Ammon's horn (tissue), 1 donor: ENCODE measurements at places on chromosomes 6 and 20.

DNA sequence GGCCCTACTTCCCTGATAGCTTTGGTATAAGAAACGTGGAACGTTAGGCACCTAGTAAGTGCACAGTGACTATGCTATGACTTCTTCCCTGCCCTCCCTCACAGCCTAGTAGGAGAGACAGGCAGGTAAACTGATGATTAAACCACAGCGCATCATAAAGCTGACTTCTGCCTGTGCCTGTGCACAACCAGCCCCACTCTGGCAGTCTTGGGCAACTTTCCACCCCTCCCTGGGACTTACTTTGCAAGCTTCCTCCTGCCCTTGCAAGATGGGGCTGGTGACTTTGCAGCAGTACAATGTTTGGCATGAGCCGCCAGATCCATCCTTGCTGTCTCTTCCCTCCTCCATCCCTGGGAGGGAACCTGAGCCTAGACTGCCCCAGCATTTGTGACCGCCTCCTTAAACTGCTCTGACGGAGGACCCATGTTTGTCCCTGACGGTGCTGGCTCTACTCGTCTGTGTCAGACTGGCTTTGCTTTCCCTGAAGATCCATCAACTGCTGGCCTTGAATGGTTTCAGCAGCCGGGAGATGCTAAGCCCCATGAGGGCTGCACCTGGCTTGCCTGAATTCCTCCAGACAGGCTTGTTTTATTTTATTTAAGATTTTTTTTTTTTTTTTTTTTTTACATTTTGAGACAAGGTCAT, 36.1 kb downstream of the EFCAB8 start:
- no peak for DNase-seq

DNA sequence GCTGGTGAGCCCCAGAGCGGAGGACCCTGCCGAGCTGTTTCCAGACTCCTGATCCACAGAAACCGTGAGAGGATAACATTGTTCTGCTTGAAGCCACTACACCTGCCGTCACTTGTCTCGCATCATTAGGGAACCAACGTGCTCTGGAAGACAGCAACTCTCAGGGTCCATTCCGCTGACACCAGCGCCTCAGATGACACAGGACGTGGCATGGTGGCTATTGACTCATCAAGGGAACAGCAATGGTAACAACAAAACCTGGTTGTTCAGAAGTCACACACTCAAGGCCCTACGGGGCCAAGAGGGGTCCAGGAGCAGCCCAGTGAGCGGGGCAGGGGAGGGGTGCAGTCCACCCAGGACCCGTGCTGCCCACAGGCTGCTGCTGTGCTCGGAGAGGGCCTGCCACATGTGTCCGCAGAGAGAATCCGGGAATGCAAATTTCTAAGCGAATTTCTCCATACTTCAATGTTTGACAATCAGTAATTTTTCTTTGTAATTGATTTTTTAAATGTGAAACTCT, 110.4 kb downstream of the TTLL2 start:
- DNase-seq = no peak

GRCh38 chr6:12160326-12160725, 129.8 kb upstream of the EDN1 start:
- no peak for DNase-seq

- DNase-seq = peak; percentile 71
These were observed 122.6 kb downstream of the GPX5 start for GRCh38 chr6:28648035-28648877.

DNA sequence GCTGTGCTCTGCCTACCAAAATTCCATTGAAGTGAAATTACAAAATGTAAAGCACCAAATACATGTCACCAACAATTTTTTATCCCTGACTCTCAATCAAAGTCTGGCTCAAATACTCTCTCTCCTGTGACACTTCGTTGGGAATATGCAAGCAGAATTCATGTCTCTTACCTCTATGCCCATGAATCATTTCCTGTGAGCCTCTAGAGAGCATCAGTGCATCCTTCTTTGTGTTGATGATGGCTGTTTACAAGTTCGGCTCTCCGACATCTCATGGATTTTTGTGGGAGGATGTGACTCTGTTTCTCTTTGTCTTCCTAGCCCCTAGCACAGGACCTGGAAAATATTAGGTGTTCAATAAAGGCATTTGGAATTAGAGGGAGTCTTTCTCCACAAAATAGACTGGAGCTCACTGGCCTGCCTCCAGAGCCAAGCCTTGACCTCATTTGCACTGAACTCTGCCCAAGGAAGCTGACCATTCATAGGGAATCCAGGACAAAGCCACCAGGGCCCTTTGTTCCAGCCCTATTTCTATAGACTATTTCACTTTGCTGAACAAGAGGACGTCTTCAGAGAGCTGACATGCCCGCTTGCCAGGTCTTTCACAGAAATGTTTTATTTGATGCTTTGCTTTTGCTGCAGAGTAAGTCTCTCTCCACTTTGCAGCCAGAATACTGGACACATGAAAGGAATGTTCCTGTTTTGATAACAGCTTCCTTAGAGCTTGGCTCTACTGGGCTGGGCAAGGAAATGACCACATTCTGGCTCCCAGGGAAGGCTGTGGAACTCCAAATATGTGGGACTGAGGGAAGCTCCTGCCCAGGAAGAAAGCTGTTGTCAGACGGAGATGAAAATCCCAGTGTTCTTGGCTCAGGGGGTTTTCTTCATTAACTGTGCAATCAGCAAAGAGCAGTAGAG, 194.5 kb upstream of the CDYL start:
- no peak for DNase-seq

DNA sequence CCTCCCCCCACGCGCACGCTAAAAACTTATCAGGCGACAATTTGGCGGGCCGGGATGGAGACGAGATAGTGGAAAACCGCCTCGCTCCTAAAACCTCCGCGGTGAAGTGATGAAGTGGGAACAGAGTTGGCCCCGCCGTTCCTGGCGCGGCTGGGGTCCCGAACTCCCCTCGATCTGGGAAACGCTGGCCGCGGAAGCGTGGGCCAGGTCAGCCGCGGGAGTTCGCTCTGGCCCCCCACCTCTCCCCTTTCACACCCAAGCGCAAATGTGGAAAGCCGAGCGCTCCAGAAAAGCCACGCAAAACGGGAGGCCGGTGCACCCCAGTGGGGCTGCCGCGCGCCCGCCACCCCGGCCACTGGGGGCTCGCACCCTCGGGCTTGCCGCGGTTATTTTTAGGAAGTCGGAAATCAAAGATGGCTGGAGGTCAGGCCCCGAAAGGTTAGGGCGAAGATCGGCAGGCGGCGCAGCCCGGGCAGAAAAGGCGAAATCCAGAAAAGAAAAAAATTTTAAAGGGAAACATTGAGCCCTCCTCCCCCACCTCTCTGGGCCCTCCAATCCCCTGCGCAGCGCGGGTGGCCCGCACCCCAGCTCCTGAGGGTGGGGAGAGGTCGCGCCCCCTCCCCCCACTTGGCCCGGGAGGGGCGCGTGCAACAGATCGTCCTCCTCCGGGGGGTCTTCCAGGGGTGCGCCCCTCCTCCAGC, 1.0 kb downstream of the SALL4 start:
- no peak for DNase-seq

DNA sequence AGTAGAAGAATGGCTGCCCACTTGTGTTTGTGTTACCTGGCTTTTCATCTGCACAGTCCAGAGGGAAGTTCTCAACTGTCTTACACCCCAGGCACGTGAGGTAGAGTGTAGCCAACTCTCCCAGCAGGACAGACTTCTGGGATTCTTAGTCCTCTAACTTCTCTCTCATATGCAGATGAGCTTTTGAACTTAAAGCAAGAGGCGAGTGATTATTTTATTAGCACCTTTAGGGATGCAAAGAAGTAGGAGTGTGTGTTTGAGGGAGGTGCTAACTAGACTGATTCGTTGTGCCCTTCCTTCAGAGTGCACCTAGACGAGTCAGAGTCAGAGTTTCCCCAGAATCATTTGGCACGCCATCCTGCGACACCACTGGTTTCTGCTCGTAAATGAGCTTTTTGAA, 10.8 kb downstream of the CDYL start:
- no peak for DNase-seq

GRCh38 chr6:136524936-136525413, 25.2 kb downstream of the MAP7 start:
- peak; percentile 79 for DNase-seq

DNA sequence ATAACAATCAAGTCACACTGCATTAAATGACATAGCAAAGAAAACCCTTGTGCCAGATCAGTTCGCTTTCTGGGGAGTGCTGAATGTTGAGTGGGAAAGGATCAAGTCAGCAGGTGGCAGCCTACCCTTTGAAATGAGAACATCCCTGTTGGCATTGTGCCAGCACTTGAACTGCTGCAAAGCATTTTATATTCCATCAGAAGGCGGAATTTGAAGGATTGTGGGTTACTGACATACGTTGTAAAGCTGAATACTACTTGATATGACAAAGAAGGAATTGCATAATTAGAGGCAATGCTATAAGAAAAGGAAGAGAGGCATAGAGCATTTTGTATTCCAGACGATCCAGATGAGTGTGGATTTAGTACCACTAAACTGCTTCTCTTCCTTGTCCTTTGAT, 26.5 kb downstream of the BCKDHB start:
- DNase-seq = peak; percentile 81

DNA sequence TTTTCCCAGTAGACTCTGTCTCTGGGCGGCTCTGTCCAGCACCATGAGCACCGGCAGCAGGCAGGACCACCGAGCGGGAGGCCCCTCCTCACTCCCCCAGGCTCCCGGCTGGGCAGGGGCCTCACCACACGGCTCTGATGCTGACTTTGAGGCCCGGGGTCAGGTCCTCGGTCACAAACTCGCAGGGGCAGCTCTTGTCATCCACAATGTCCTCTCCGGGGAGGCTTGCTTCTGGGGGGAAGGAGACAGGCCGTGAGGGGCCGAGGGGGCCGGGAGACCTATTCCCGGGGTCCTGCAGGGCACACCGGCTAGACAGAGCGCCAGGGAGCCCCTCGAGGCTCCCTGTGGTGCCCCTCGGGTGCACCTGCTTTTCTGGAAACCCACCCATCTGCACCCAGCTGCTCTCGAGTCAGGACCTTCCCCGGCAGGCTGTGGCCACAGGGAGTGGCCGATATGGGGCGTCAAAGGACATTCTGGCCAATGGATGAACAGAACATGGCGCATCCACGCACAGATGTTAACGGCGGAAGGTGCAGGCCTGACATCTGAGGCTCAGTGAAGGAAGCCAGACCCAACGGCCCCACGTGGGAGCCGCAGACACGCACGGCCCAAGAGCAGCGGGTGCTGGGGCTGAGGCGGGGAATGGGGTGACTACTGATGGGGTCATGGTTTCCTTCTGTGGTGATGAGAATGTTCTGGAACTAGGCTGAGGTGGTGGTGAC, 53.0 kb upstream of the CHRNA4 start:
- no peak for DNase-seq

DNA sequence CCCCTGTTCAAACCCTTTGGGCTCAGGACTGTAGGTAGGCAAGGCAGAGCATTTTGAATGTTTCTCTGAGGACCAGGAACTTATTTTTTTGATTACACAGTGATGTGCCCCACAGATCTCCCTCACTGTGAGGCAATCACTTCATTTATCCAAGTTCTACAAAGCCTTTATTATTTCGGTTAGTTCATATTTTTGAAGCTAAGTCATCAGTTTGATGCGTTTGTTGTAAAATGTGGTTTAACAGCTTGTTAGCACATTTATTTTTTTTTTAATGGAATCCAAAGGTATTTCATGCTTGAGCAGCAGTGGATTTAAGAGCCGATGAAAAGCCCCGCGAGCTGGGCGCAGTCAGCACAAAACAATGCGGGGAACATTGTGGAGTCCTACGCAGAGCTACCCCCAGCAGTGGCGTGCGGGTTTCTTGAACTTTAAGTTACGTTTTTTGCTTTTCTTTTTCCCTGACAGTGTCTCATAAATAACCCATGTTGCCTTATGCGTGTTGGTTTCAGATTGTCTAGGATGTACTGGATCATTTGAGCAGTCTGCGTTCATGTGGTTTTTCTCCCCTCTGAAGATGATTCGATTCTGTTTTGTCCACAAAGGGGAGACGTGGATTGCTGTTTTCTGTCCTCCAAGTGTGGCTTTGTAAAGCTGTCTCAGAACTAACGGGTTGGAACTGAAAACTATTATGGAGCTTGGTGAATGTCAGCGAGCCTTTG, 233.6 kb upstream of the BMP2 start:
- peak; percentile 7 for DNase-seq

GRCh38 chr6:116665464-116665863, 3.1 kb downstream of the ZUP1 start:
- no peak for DNase-seq

DNA sequence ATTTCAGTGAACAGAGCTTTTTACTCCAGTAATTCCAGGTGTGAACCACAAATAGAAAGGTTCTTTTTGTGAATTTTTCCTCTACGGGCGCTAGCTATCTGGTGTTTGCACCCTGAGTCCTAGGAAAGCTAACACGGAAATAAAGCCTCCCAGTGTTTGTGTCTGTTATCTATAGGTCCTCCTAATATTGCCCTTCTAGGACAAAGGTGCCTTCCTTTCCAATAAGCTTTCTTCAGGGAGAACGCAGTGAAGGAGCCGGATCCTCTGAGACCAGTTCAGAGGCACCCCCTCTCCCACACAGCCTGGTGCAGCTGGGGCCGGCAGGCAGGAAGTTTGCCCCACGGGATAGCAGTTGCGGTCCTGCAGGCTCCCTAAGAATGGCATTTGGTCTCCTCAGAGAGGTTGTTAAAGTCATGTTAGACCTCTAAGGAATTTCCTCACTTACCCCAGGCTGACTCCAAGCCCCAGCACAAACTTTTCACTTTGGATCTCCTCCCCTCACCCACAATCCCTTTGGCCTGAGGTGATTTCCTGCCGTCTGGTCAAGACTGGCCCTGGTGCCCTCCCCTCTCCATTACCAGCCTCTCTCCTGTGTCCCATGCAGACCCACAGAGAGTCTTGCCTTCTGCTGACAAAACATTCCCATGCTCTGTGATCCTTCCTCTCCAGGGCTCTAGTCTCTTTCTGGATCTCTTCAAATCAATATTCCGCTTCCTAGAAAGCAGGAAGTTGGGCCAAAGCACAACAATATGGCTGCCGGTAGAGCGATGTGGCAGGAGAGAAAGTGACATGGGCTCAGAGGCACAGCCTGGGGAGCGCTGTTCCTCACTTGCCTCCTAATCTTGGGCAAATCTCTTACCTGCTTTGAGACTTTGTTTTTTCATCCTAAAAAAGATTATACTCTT, 126.0 kb downstream of the MOXD1 start:
- DNase-seq = no peak

DNA sequence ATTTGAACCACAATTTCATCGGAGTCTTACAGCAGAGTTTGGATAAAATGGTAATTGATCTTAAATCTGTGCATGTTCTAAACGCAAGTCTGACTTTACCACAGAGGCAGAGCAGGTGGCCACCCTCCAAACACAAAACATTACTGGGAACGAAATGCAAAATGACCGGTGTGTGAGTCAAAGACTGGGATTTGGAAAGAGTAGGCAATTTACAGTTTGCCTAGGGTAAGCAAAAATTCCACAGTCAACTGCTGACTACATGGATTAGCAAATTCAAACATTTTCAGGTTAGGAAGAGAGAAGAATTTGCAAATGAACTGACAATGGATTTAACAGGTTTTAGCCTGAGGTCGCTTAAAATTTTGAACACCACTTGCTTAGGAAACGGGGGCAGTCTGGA, 444.4 kb downstream of the HDGFL1 start:
- no peak for DNase-seq
